Activated CD4-positive, alpha-beta T cell treated with anti-CD3 and anti-CD28 coated beads for 24 hours (primary cell): ENCODE measurements at places on chromosomes 13 and 19.
A peak's percentile ranks its signal among the peaks of the same experiment; 100 is the strongest.

DNA sequence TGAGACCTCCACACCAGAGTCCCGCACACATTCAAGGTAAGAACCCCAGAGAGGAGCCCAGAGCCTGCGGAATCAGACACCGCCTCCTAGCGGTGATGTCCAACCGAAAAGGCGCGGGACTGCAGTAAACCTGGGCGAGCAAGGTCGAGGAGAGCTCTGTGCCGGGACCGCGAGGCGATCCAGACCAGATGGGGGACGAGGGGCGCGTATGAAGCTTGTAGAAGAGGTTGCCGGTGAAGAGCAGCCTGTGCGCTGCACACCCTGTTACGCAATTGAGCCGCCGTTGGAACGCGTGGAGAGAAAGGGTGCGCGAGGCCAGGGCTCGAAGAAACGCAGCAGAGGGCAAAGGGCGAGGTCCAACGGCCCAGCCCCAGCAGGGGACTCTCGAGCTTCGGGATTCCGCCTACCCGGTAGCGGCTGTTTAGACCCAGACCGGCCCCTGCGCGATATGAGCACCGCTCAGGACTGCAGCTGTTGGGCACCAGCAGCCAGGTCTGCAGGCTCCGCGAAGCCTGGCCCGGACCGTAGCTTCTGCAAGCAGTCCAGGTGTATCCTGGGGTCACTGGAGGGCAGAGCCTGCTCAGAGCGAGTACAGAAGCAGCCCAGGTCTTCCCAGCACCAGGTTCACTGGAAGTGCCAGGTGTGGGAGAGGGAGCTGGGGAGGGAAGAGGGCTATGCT, 65.9 kb upstream of the ZNF599 start:
- peak; percentile 20 for DNase-seq

DNA sequence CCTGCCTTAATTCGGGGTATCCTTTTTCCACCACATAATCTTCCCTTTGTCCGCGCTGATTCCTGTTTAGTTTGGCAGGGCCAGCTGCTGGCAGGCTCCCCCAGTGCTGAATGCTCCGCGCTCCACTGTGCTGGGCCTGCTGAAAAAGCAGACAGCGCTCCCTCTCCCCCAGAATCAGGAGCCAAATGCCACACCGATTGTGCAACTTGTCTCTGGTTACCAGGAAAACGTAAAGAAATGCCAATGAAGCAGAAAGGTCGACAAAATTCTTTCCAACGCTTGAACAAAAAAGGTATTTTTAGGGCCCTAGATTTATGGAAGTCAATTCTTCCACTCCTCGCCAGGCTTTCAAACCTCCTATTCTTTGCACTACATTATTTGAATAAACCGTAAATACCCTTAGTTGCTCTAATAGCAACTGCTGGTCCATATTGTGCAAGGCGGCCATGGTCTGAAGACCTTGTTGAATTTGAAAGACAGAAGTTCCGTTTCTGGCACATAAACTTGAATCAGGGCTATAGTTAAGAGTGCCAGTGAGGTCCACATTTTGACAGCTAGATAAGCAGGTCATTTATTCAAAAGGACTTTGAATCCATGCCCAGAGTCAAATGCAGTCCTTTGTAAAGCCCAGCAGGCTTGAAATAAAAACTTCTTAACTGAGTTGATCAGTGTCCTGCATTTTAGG, 206.7 kb upstream of the RFC3 start:
- no peak for DNase-seq

DNA sequence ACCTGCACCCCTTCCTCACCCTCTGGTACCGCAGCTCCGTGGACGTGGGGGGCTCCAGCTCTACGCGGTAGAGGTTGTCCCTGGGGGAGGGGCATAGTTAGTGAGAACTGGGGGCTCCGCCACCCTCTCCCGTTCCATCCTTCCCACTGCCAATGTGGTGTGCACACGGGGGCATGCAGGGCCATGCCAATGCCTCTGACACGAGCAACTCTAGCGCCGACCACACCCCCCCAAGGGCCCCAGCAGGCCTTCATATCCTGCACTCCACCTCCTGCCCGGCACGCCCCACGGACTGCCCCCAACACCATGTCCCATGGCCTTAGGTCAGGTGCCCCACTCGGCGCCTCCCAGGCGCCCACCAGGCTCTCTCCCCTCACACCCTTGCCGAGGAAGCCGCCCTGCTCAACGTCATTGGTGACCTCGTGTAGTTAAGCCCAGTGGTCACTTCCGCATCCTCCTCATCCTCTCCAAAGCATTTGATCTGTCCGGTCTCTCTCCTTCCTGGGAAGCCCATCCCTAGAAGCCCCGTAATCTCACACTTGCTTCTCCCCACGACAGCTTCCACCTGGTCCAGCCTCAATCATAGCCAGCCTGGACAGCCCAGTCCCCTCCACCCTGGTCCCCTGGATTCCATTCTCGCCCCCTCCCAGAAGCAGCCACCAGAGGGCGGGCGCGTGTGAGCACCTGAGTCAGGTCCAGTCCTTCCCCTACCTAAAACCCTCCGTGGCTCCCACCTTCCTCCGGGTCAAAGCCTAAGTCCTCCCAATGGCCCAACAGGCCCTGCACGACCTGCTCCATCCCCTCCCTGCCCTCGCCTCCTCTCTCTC, 2.1 kb downstream of the SEMA6B start:
- DNase-seq = no peak

- DNase-seq = no peak
Measured at GRCh38 chr13:40732658-40733057, 38.3 kb downstream of the MRPS31 start.

DNA sequence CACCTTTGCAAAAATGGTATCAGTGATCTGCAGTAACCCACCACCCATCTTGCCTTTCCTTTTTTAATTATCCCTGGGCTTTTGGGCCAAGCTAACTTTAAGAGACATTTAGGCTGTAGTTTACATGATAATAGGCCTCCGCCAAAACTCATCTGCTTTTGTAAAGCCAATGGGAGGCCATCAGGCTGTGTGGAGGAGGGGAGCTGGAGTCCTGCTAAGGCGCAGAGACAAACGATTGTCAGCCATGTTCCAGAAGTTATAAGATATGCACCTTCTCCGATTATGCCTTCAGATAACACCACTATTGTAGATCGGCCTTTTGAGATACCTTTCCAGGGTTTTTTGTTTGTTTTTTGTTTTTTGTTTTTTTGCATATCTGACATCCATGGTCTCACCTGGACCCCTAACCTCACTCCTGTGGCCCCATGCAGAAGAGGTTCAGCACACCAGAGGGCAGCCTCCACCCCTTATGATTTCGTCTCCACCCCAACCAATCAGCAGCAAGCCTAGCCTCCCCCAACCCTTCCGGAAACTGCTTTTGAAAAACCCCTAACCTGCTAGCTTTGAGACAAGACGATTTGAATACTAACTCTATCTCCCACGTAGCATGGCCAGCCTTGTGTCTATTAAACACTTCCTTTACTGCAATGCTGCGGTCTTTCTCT, 113.9 kb upstream of the UBL3 start:
- no peak for DNase-seq

DNA sequence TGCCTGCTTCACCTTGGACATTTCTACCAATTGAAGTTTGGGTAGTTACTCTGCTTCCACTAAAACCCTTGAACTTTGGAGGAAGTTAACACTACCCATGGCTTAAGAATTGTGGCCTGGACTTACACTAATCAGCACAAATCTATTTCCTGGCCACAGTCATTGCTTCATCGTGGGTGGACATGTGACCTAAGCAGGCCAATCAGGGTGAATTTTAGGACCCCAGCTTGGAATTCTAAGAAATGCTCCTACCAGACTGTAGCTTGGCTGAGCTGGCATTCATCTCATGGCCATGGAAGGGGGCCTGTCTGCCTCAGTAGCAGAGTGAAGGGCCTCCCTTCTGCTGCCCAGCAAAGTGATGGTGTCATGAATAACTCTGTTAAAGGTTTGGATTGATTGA, 58.3 kb upstream of the SLC15A1 start:
- DNase-seq = no peak

DNA sequence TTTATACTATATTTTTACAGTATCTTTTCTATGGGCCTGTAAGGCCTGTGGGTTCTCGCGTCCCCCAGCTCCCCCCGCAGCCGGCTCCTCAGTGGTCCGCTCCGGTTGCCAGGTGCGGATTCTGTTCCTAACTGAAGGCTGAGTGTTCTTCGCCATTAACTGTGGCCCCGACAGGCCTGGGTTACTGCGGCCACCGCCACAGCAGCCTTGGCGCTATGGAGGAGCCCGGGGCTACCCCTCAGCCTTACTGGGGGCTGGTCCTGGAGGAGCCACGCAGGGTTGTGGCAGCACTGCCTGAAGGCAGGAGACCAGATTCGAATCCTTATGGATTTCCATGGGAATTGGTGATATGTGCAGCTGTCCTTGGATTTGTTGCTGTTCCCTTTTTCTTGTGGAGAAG, 45.8 kb downstream of the SPRYD7 start:
- no peak for DNase-seq

DNA sequence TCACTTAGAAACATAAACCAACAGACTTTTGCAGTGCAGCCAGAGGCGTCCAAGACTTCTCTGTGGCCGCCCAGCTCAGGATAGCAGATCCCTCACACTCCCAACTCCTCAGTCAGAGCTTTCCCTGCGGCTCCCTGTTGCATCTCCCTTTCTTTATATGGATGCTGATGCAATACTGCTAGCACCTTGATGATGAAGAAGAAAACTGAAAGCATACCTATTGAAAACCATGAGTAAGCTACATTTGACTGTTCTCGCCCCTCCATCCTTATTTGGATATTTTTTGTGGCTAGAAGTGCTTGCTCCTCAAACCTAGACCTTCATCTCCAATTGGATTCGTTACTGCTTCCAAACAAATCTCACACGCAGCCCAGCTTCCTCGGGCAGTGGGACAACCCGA, 57.3 kb upstream of the UBL3 start:
- no peak for DNase-seq
